ENCODE measurements at places on chromosomes 12 and 14.

GRCh38 chr12:49442915-49443314, 75.7 kb downstream of the SPATS2 start:
- no peak for DNase-seq

- DNase-seq: no peak
These were observed 28.3 kb upstream of the ETFBKMT start for GRCh38 chr12:31631023-31631724.

DNA sequence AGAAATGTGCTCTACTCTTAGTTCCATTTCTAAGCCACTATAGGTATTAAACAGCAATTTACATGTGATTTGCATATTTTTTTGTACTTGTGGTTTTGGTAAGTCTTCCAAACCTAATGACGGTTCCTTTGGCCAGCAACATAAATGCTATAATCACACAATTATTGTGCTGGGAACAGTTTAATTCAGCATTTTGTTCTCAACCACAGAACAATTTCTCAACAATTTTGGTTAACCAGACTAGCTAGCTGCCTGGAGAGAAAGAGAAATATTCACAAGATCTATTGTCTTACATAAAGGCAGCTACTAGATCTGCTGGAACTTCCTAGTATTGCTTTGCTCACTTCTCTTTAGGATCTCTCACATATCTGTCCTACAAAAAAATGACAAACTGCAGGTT, 265.3 kb downstream of the SOX5 start:
- DNase-seq: peak; percentile 96

- no peak for DNase-seq
These were observed 5.3 kb upstream of the FOXN3 start for GRCh38 chr14:89422181-89422951.

GRCh38 chr12:98803468-98804209, 158.5 kb downstream of the APAF1 start:
- no peak for DNase-seq

GRCh38 chr14:39576258-39576657, 144.0 kb upstream of the FBXO33 start:
- DNase-seq: no peak

DNA sequence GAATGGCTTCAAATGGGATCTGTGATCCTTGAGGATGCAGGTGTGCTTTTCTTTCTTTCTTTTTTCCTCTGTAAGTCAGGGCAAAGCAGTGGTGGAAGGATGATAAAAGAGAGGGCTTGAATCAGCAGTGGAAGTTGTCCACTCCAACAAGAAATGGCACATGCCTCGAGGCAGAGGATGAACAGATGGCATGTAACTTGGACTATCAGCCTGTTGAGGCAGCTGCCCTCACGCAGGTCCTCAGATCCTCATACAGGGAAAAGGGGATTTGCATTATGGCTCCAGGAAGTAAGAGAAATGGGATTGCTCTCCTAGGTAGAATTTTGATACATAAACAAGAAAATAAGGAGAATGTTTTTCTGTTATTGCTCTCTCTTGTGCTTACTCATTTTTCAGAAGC, 368.0 kb downstream of the FUT8 start:
- DNase-seq: no peak

DNA sequence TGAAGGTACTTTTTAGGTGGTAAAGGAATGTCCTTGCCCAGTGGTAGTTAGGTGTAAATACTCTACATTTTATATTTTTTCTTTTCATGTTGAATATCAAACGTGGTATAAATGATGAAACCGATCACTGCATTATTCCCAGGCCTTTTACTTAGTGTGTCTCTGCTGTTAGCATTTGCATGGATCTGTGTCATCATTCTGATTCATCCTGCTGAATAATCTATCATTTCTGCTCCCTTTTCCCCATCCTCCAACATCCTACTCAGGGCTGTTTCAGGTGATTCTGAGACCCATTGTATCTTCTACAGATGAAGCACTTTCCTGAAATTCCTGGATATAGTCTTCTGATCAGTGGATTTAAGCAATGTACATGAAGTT, 61.0 kb upstream of the PTHLH start:
- DNase-seq: no peak

- no peak for DNase-seq
These were observed 221.9 kb upstream of the EGLN3 start for GRCh38 chr14:34172550-34173368.

DNA sequence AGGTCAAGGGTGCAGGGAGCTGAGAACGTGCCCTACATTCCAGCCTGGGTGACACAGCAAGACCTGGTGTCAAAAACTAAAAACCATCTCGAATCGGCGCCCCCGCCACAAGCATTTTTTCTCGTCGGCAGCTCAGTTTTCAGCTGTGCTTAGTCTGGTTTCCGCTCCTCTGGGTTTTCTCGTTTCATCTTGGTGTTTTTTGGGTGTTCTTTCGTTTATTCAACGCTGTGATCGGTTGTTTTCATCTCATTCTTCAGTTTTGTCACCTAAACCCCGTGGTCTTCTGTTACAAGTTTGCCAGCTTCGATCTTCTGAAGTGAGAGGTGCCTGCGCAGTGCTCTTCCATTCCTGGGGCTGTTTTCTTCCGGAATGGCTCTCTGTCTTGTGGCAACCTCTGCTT, 41.4 kb downstream of the NOC4L start:
- no peak for DNase-seq

GRCh38 chr12:124130691-124131591, 157.9 kb downstream of the ZNF664 start:
- DNase-seq: no peak

DNA sequence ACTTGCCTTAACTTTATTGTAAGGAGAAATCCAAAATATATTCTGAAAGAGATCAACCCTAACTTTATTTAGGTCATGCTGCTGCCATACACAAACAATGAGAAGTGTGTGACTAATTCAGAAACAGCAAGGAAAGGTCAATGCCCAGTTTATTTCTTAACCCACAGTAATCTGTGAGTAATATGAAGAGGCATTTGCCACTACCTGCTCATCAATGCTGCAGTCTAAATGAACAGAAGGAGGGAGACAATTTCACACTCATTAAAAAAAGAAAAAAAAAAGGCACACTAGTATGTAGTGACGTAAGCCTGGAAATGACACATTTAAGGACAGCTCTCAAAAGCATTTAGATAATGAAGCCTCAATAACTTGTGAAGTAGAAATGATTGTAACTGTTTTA, 90.5 kb upstream of the FOXN3 start:
- peak; percentile 38 for DNase-seq

DNA sequence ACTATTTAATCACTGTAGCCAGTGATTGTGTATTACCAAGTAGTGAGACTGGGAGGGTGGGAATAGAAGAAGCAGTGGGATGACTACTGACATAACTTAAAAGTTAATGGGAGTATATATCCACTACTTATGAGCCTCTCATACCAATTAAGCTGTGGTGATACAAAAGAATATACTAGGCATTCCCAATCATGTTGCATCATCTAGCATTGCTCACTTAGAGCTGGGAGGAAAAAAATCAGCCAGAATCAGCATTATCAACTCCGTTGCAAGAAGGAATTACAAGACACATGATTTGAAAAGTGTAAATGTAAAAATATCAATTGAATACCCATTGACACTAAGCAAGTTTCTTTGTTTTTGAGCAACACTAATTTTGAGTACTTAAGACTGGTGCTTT, 745 bp upstream of the PPP1R36 start:
- DNase-seq: no peak

- peak; percentile 27 for DNase-seq
These were observed 94.9 kb downstream of the DUSP16 start for GRCh38 chr12:12467688-12468261.

DNA sequence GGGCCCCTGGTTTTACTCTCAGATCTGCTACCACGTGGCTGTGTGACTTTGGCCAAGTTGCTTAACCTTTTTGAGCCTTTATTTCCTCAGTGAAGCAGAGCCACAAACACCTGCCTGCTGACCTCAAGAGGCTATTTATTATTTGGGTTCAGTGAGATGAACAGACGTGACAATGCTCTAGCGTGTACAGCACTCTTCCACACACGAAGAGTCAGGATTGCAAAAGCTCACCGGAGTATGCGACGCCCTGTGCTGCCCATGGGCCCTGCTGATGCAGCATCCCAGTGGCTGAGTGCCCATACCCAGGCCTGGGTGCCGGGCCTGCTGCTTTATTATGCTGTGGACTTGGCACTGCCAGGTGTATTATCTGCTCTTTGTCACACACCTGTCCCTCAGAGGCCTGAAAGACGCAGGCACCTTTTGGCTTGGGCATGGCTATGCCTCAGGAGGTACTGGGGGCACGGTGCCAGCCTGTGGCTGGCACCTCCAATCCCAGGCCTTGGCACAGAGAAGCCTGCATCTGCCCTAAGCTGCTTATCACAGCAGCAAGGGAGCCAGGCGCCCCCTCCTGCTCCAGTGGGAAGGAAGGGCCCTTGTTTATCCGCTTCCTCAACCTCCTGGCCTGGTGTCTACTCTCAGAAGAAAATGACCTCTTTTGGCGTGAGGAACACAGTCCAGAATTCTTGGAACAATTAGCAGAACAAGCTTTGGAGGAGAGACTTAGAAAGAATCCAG, 22.3 kb upstream of the TC2N start:
- DNase-seq: no peak

- DNase-seq: no peak
These were observed 381.9 kb downstream of the SLC16A7 start for GRCh38 chr12:59977779-59978178.

DNA sequence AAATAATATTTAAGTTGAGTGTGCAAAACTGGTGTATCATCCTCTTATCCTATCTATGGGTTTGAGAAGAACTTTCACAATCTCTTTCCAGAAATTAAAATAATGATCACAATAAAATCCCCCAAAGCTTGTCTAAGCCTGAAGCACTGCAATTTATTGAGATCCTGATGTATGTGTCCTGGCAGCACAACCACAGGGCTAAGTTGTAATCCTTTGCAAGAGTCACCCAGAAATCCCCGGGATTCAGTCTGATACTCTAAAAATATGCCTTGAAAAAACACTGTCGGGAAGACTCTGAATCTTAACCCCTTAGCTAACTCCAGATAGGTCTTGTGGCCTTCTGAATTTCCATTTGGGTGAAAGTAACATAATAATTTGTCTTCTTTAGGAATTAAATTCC, 40.3 kb upstream of the STXBP6 start:
- no peak for DNase-seq

- DNase-seq: no peak
These were observed 20.3 kb upstream of the SYCP3 start for GRCh38 chr12:101759396-101760047.

- DNase-seq: peak; percentile 91
These were observed 20.6 kb downstream of the MAPK1IP1L start for GRCh38 chr14:55071870-55072640.

DNA sequence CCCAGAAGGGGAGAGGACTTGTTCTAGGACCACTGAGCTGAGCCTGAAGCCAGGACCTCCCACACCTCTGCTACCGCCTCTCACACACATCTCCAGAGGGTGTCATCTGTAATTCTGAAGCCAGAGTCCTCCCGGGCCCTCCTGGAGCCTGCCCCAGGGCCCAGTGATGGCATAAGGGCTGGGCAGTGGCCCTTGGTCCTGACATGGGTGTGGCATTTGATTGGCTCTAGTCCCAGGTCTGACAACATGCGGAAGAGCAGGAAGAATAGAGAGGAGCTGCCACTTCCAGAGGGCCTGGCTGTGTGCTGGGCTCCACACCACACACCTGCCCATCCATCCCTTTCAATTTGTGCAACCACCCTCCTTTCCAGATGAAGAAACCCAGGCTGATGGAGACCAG, 144.3 kb upstream of the GSC start:
- DNase-seq: no peak

DNA sequence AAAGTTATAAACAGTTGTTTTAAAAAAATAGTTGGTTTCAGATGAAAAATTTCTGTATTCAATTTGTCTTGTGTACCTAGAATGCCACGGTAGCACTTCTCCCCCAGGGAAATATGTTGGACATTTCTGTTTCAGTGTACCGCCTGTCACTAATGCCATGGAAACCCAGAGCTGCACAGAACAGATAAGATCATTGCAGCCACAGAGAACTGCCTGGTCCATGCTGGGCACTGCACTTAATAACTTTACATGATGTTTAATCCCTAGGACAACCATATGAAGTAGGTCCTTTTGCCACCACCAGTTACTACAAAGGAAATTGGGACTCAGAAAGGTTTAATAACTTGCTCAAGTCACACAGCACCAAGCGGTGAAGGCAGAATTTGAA, 253.4 kb upstream of the SRRM4 start:
- no peak for DNase-seq

DNA sequence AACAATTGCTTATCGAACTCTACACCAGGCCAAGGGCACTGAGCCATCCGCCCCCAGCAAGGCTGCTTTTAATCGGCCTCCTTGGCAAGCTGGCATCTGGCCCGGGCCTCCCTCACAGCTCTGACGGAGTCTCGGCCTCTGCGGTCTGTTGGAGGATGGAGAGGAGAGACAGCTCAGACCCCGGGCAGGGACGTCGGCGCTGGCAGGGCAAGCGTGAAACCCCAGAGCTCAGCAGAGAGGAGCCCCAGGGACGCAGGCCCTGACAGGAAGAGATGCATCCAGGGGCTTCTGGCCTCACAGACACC, 17.5 kb downstream of the CAMKK2 start:
- peak; percentile 16 for DNase-seq

GRCh38 chr14:48857366-48857765, 728.8 kb downstream of the RPS29 start:
- DNase-seq: no peak

DNA sequence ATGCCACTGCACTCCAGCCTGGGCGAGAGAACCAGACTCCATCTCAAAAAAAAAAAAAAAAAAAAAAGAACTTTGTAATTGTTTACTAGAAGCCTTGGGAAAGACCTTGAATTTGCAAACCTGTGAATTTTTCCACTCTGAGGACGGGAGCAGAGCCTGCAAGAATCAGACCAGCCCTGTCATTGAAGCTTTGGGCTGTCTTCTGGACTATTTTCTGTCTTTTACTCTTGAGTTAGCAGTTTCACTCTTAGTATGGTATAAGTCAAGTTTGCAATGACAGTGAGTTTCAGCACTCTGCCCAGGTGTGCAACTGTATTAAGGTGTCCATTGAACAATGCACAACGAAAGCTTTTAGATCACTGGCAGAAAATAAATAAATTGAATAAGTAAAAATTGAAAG, 81.4 kb upstream of the KRAS start:
- no peak for DNase-seq

DNA sequence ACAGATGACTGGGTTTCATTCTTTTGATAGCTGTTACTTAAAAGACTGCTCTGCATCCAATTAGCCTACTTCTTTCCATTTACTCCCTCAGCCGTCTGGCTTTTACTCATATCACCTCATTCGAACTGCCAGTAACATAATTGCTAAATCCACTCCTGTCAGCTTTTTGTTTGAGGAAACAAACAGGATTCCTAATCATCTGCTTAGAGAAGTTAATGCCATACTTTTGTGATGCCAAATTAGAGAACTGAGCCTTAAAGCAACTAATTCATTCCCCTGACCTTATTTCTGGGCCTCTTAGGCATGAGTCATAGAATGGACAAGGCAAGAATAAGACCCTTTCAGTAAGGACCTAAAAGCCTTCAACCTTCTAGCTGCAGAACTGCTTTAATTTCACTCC, 2.9 kb downstream of the OXA1L start:
- DNase-seq: no peak

GRCh38 chr12:101174541-101174940, 35.5 kb downstream of the SLC5A8 start:
- DNase-seq: no peak

Measured in astrocyte of the cerebellum (primary cell).